NCI-H1048 (cell line): ENCODE measurements at places on chromosomes 11 and 22.

GRCh38 chr22:50160947-50161346 lies 9.6 kb upstream of the PANX2 start:
- DNase-seq = no peak

- DNase-seq = no peak
These were observed 52.5 kb upstream of the A4GALT start for GRCh38 chr22:42773167-42773566.

DNA sequence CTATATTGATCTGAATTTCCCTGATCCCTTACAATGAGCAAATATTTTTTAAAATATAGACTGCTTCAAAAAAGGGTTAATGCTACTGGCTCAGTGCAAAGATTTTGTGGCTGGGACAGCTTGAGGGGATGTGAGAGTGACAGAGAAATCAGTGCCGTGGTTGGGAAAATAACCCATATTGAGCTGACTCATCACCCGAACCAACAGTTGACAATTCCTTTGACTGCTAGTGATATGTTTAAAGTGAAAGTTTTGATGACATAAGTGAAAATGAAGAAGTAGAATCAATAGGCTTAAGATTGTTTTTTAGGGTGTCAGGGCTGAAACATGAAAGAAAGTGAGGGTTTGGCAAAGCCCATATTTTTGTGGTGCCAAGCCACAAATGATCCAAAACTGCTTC lies 257.1 kb upstream of the TENM4 start:
- no peak for DNase-seq

GRCh38 chr11:10236840-10237239 lies 57.2 kb downstream of the SBF2 start:
- no peak for DNase-seq

DNA sequence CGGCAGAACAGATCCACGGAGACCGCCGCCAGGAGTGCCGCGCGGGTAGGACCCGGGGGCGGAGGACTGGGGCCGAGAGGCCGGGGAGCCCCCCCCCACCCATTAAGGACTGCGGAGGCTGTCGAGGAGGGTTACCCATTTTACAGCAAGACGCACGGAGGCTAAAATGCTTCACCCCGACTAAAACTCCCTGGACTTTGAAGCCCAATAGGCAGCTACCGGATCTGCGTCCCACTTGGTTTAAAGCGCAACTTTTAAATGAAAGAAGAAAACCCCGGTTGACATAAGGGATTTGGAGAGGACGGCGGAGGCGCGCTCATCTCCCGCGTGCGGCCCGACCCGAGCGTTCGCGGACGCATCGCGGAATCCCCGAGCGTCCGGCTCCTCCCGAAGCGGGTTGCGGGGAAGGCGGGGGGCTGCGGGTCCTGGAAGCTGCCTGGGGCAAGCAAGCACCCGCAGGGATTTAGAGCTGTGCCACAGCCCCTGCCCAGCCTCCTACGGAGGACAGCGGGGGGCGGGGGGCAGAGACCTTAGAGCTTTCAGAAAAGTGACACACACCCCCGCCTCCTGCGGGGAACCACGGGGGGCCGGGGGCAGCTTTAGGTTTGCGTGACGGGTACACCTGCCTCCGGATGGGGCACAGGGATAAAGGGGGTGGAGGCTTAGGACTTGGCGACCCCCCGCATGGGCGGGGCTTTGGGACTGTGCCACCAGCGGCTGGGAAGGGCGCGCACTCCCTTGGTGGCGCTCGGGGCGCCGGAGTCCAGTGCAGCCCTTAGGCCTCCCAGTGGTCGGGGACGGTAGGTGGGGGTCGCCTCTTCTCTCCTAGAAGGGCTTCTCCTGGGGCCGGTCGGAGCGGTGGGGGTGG lies 760 bp upstream of the CELSR1 start:
- DNase-seq = no peak

DNA sequence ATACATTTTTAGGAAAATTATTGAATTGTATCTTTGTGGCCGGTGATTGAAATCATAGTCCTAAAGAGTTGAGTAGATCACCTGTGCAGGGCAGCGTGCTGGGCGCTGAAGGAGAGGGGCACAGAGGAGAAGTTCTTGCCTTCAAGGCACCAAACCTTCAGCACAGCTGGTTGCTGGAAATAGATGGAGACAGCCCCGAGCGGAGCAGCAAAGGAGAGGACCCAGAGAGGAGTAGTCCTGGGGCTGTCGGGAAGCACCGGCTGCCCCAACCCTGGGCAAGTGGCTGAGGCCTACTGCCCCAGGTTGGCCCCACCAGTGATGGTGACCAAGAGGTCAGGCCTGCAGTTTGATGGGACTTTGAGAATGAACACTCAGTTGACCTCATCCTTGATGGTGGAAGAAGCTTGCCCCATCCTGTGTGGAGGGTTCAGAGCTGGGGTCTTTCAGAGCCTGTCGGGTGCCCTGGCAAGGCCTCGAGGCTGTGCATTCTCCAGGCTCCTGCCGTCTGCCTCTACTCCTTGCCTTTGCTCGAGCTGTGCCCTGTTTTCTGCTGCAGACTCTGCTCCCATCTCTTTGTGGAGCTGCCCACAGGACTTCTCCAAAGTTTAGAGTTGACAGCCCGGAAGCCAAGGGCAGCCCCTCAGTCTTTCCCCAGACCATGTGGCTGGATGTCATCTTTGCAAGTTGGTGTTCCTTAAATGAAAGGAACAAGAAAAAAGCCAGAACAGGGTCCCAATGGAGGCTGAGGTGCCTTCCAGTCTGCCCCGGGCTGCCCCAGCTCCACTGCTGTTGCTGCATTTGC lies 285.1 kb downstream of the TBC1D22A start:
- DNase-seq = no peak

GRCh38 chr11:35483131-35483820 lies 42.1 kb downstream of the PAMR1 start:
- no peak for DNase-seq

- DNase-seq = no peak
These were observed 12.7 kb downstream of the RPL3 start for GRCh38 chr22:39306456-39307361.

DNA sequence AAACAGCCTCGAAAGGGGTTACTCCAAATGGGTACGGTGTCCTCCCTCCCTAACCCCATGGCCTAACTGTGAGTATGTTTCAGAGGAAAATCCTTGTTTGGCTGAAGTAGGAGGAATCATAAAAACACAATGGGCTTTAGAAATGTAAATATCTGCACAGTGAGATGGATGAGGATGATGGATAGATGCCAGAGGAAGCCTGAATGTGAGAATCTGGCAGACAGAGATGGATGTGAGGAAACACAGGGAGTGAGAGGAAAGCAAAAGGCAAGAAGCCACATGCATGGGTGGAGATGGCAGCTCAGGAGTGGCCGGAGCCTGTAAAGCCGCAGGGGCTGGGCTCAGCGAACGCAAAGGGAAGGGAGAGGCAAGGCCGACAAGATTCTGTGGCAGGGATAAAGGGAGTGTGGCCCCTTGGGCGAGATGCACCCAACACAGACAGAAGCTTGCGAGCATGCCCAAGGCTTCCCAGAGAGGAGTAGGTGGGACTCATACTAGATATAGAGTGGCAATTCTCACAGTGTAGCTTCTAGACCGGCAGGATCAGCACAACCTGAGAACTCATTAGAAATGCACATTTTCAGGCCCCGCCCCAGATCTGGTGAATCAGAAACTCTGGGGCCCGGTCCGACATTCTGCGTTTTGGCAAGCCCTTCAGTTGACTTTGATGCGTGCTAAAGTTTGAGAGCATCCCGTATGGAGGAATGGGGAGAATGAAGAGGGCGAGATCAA lies 237.3 kb upstream of the CADM1 start:
- no peak for DNase-seq

DNA sequence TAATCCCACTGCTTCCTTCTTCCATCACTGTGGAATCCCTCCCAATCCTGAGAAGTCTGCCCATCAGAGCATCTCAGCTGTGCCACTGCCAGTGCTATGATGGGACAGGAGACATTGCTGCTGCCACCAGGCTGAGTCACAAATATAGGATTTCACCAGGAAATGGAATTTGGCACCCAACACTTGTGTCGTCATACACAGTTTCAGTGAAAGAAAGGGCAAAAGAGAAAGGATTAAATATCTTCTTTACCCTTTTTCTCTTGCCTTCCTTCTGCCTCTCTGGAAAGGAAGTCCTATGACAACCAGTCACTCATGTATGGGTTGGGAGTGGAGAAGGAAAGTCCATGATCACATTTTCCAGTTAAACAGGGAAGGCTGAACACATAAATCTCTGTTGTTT lies 133.4 kb downstream of the SPON1 start:
- no peak for DNase-seq

DNA sequence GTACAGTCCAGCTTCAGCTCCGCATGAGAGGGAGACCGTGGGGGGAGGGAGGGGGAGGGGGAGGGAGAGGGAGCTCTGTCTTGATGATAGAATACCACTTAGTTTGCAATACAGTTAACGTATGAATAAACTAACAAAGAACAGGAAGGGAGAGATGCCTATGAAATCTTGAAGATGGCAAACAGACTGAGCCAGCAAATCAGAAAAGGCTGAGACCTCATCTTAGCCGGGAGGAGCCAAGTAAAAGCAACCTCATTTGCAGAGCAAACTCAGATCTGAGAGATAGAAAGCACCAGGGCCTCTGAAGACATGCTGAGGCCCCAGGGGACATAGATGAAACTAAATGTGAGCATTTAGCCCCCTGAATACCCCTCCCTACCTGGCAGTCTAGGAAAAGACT lies 23.0 kb downstream of the APLP2 start:
- DNase-seq = no peak

DNA sequence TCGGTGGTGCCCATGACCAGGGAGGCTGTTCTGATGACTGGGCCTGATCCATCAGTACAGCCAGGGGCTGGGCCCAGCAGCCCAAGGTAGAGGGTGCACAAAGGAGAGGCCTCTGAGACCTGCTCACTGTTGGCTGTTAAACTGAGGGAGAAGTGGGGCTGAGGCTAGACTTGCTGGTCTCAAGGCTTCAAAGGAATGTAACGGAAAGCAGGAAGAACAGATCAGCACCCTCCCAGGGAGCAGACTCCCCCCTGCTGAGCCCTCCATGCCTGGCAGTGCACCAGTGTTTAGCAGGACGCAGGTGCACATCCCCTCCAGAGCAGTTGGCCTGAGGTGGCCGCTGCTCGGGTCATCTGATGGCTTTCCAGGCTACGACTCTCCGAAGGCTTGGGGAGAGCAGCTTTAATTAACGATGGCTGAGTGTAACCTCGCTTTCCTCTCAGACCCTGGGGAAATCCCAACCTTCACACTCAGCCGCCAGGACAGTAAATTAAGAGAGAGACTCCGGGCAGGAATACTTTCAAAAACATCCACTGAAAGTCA lies 255.7 kb upstream of the NARS2 start:
- no peak for DNase-seq
